ENCODE measurements at places on chromosomes 2 and 18. TPM values are rescaled to one million over a fixed set of nuclear protein-coding genes. Genes with fewer than 3 reads are reported as not detected.

GRCh38 chr2:37623971-37624900 lies 47.2 kb downstream of the CDC42EP3 start:
- no peak for DNase-seq

GRCh38 chr2:33034784-33035183 lies 88.0 kb downstream of the LTBP1 start:
- no peak for DNase-seq

GRCh38 chr2:85712336-85712735 lies 18.2 kb downstream of the GNLY start:
- peak; percentile 48 for DNase-seq

- no peak for DNase-seq
Observed at GRCh38 chr2:60000686-60001085, 552.8 kb downstream of the BCL11A start.

- DNase-seq = no peak
Observed at GRCh38 chr18:66752733-66753132, 148.8 kb upstream of the CDH19 start.

DNA sequence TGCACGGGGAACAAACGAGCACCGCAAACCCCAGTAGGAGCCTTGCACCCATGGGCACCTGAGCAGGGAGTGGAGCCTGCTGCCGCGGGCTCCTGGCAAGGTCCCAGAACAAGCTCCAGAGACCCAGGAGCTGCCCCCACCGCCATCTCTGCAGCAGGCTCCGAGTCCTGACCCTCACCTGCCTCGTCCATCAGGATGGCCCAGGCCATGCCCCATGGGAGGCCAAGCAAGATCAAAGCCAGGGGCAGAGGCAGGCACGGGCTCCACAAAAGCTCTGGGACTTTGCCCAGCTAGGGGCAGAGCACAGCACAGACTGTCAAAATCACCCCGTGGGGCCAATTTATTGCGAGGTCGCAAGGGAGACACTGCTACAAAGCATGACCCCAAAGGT lies 43.6 kb downstream of the GPC1 start:
- DNase-seq = no peak

Gene CFC1
- not detected for total RNA-seq

DNA sequence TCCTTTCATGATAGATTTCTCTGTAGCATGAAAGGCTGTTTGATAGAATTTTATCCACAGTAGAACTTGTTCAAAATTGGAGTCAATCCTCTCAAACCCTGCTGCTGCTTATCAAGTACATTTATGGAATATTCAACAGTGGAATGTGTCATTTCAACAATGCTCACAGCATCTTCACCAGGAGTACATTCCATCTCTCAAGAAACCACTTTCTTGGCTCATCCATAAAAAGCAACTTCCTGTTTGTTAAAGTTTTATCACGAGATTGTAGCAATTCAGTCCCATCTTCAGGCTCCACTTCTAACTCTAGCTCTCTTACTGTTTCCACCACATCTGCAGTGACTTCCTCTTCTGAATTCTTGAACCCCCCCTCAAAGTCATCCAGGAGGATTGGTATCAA lies 29.4 kb downstream of the PDCL3 start:
- DNase-seq = no peak
